ENCODE measurements at places on chromosomes 5 and 9.

- DNase-seq, result no peak
Measured at GRCh38 chr5:90873033-90873517, 314.5 kb downstream of the ADGRV1 start.

DNA sequence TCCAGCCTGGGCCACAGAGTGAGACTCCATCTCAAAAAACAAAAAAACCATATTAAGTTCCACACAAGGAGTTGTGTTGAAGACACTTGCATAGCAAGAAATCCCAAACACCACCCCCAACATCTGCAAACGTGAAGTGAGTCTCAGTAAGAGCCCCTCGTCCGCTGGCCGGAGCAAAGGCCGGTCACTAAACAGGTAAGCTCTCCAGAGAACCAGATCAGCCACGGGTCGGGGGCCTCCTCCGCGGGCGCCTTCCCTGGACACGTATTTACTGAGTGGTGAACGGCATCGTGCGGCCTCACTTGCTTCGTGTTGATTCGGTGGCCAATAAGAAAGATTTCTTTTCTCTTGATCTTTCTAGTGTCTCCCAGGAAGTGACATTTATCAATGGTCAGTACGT is 93.6 kb downstream of the MRPL36 start:
- DNase-seq, result no peak

GRCh38 chr9:87305151-87305550 is 192.5 kb upstream of the DAPK1 start:
- no peak for DNase-seq

- DNase-seq, result no peak
Measured at GRCh38 chr5:68680366-68680765, 413.4 kb upstream of the SLC30A5 start.

DNA sequence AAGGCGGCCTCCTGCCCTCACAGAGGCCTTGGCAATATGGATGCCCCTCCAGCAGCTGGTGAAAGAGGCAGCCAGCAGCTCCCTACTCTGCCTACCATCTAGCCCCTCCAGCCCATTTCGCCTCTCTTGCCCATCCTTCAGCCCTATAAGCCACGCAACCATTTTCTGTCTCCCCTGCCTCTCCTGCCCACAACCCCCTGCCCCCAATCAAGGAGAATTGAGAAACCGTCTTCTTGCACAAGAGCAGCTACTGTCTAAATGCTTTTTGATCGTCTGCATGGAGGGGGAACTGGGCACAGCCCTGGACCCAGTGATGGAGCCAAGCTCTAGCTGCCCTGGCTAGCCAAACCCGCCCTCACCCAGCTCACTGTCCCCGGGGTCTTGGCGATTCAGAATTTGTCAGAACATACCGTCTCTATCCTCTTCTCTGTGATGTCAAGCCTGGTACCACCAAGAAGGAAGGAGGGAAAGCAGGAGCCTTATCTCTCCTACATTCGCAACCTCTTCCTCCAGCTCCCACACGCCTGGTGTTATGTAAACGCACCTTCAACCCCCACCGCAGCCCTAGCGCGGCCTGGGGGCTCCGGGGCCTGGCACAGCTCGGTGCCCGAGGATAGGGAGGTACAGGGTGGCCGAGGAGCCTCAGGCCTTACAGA is 1.2 kb downstream of the SPRY4 start:
- DNase-seq, result no peak

DNA sequence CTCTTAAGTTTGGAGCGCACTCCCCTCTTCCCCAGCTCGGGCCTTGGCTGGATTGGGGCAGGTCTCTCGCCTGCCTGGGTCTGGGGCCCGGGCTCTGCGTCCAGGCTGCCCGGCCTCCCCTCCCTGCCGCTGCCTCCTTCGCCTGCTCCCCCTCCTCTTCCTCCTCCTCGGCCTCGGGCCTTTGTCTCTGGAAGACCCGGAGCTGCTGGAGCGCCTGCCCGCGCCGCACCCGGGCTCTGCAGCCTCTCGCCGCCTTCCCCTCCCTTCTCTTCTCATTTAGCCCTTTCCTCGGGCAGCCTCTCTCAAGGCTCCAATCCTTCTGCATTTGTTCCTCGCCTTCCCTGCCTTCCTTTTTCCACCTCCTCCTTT is 218.5 kb downstream of the C9orf50 start:
- no peak for DNase-seq

DNA sequence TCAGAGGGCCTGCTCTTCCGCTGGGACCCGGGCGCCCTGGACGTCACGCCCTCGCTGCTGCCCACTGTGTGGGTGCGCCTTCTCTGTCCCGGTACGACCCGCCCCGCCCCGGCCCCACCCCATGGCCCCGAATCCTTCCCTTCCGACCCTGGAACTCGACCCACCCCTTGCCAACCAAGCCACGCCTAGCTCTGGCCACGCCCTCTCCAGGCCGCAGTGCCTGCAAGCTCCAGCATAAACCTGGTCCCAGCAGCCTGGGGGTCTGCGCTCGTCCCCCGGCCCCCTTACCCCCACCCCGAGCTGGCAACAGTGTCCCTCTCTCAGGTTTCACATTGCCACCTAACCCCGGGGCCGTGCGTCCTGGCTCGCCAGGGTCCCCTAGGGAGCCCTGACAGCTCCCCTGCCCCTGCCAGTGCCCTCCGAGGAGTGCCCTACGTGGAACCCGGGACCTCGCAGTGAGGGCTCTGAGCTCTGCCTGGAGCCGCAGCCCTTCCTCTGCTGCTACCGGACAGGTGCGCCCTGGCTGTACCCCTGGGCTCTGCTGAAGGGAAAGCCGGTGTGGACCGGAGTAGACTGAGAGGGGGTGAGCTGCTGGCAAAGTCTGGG is 3.4 kb downstream of the ADGRD2 start:
- DNase-seq, result no peak

GRCh38 chr5:169384661-169385060 is 83.7 kb upstream of the SLIT3 start:
- no peak for DNase-seq

DNA sequence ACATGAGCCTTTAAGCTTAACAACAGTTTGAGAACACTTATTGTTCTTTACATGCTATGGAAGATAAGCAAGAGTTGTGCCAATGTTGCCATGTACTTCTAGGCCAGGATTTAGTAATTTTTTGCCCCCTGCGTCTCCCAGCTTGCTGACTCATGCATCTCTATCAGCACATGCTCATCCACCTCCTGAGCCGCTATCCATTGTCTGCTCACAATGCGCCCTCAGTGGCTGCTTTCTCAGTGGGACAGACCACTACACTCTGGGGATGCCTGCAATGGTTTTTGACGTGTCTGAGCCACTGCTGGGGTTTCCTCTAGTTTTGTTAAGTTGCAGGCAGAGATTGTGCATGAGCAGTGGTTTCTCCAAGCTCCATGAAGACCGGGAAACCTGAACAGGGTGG is 50.9 kb upstream of the PHF2 start:
- DNase-seq, result no peak

- no peak for DNase-seq
Measured at GRCh38 chr5:138725153-138725817, 27.9 kb upstream of the CTNNA1 start.

GRCh38 chr9:3650994-3651622 is 125.3 kb upstream of the RFX3 start:
- DNase-seq, result no peak

DNA sequence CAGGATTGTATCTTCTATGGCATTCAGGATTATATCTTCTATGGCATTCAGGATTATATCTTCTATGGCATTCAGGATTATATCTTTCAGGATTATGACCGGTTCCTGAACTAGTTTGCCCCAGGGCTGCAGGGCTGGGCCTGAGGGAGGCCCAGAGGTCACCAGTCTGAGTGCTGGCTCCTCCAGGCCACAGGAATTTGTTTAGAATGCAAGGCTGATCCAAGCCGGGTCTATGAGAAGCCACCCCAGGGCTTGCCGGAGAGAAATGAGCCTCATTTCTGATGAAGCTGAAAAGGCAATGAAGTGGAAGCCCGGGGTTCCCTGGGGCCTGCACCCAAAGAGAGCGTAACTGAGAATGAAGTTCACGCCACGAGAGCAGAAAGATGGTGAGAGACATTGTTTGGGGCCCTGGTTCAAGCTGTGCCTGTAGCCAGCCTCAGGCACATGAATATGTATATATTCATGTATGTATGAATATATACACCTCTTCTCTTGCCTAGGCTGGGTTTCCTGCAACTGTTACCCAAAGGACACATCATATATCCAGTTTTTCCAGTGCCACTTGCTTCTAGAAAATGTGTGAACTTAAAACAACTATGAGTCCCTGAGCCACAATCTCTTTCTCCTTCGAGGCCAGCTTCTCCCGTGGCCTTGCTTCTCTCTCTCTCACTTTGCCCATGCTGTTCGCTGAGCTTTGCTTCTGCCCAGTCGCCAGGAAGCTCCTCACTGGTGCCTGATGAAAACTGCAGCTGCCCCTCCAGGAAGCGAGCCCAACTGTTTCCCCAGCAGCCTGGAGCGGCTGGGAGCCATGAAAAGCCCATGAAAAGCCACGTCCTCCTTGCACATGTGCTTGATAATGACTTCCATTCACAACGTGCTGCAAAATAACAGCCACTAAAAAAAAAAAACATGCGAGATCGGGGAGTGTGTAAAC is 62.3 kb downstream of the GTF3C4 start:
- DNase-seq, result no peak

- DNase-seq, result peak; percentile 21
Measured at GRCh38 chr5:56815658-56816545, 553 bp downstream of the MAP3K1 start.

DNA sequence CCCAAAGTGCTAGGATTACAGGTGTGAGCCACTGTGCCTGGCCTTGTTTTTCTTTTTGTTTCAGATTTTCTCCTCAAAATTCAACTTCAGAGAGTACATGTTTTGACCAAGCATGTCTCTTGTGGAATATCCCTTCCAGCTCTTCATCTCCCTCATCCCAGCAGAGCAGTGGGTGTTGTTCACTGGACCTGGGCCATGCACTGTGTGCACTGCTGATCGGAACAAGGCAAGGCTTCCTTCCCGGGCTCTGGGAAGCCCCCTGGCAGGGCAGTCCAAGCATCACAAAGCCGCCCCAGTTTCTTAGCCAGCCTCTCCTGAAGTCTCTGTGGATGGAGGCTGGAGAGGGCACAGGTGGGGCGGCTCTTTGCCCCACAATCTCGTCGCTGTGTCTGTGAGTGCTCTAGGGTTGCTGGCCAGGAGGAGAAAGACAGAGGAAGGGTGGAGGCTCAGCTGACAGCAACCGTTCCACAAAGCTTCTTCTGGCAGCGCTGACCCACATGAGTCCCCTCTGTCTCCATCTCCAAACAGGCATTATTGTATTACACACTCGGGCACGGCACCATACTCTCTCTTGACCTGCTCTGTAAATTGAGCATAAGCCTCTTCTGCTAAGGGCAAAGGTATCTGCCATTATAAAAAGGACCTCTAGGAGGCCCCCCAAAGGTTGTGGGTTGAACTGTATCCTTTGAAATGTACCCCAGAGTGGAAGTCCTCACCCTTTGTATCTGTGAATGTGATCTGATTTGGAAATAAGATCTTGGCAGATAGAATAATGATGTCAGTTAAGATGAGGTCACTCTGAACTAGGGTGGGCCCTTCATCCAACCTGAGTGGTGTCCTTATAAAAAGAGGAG is 89.6 kb downstream of the TARS1 start:
- no peak for DNase-seq

DNA sequence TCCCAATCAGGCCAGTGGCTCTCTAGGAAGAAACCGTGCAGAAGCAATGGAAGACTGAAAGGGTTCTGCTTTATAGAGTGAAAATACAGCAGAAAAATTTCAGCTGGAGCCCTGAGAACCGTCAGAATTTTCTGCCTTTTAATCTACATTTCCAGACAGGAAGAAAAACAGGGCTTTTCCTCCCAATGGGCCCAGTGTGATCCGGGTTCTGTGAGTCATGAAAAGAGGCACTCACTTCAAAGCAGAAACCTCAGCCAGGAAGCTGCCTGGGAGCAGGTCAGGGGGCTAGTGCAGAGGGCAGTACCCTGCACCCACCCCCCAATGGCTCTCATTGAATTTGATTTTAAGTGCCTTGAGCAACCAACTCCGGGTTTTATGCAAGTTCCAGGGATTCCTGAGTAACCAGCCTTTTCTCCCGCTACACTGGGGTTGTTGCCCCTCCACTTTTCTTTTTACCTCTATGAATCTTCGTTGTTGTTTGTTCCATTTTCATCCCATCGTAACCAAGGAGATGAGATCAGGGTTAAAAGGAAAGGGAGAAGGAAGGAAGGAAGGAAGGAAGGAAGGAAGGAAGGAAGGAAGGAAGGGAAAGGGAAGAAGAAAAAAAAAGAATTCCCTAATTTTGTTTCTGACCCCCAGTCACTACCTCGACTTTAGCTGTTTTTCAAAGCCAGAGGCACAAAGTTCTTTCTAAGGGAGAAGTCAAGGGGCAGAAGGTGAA is 1.3 kb downstream of the BARHL1 start:
- no peak for DNase-seq

- no peak for DNase-seq
Measured at GRCh38 chr5:149651686-149652085, 70.4 kb downstream of the ARHGEF37 start.

DNA sequence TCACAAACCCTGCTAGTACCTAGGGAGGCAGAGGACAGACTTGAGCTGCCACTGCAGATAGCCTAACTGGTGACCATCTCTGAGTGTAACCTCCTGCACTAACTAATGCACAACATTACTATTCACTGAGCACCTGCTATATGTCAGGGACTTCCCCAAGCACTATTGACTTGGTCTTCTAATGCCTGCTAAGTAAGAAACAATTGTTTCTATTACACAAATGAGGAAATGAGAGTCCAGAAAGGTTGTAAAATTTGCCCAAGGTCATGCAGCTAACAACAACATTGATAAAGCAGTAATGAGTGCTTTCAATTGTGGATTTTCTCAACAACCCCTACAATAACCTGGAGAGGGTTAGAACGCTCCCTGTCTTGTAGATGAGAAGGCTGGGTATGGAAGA is 183.7 kb downstream of the ZNF462 start:
- DNase-seq, result no peak

DNA sequence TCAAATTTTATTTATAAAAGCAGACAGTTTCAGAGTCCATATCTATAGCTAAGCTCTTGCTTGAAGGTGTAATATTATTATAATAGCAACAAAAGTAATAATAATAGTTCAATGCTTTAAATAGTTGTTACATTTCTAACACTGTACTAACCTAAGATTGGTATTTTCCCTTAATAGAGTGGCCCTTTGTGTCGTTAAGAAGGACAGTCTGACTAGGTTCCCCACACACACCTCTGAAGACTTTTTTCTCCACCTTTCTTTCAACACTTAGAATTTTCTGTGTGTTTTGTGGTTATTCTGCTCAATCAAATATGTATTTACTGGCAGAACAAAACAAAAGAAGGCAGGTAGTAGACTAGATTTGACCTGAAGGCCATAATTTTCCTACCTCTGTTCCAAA is 223.2 kb upstream of the ACO1 start:
- DNase-seq, result no peak

- DNase-seq, result no peak
Measured at GRCh38 chr5:167867281-167867680, 424.2 kb upstream of the WWC1 start.

DNA sequence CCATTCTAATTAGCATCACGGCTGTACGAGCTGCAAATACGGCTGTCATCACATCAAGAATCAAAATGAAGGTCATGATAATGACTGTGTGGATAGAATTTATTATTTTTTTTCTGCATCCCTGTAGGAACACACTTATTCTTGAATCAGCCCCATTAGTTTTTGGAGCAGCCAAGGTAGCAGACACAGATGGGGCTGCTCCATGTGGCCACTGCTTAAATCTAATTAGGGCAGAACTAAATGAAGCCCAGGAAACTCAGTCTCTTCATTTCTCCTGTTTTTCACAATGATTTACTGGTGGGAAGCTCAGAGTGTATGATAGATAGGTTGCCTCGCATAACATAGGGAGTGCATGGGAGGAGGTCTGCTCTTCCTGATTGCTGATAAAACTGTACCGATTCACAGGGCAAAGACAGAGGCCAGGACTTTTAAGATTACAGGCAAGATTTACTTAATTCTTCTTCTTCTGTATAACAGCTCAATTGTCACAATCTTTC is 275.5 kb downstream of the GLIS3 start:
- DNase-seq, result no peak

- DNase-seq, result no peak
Measured at GRCh38 chr5:153632748-153633290, 142.3 kb downstream of the GRIA1 start.

All from stimulated activated CD8-positive, alpha-beta memory T cell treated with anti-CD3 and anti-CD28 coated beads, Interleukin-15, amount 100 ng/mL, for 4 hours (primary cell).